Aorta (tissue), 5 donors: ENCODE measurements at places on chromosomes 4 and X. TPM values are rescaled to one million over a fixed set of nuclear protein-coding genes. Genes with fewer than 3 reads are reported as not detected.

GRCh38 chr4:185137233-185137925, 5.7 kb upstream of the SLC25A4 start:
- no peak for DNase-seq

Gene GYPE
- 3.9 TPM for total RNA-seq

- DNase-seq: no peak
Observed at GRCh38 chrX:130110379-130111219, at the start of gene ELF4. Gene ELF4 (minus strand): TSS chrX:130110497. CDS start chrX:130081330, 29,167 bp downstream.

DNA sequence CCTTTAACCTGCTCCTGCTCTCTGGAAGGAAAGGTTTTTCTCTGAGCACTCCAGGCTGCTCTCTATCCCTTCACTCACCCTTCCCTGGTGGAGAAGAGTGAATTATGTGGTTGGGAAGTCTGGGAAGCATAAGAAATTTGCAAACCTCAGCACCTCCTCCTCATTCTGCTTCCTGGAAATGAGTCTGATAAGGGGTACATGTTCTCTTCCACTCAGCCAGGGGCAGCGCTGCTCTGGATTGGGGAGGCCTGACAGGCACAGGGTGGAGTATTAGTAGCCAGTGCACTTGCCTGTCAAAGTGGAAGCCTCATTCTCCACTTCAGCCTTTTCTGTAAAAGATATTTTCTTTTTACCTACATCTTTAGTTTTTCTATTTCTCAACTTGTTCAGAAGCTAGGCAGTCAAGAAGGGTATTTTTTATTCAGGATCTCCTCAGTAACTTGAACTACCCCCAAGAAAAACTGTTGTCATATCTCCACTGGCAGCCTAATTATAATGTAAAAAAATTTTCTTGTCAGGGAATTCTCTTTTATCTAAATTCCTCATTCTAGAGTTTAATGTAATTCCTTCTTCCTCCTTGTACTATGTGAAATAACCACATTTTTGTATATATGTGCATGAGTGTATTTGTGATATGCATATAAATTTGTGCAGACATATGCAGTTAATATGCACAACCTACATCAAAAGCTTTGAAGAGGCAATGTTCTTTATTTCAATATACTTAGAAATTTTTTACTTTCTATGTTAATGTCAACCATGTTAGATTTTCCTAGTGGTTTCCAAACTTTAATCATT, 15.3 kb downstream of the ADAMTS3 start:
- no peak for DNase-seq

Gene NPY2R
- total RNA-seq: 0.09 TPM

Gene PCDH7
- total RNA-seq: 232 TPM

DNA sequence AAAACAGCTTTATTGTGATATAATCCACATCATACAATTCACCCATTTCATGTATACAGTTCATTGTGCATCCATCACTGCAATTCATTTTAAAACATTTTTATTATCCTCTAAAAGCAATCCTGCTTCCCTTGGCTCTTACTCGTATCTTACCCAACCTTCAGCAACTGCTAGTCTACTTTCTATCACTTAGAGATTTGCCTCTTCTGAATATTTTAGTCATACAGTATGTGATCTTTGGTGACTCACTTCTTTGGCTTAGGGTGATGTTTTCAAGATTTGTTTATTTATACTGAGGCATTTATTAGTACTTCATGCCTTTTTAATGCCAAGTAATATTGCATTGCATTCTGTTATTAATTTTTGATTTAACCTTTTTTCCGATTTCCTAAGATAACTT, 15.0 kb upstream of the MSMO1 start:
- no peak for DNase-seq

Gene CRLF2
- total RNA-seq: 0.23 TPM

DNA sequence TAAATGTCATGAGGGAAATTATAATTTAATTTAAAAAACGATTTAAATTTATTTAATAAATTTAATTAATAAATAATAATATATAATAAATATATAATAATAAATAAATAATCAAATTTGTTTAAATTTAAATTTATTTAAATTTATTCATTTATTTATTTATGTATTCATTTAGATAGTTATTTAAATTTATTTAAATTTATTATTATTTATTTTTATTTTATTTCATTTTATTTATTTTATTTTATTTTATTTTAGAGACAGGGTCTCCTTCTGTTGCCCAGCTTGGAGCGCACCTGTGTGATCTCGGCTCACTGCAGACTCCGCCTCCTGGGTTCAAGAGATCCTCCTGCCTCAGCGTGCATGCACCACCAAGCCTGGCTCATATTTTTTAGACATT, 18.4 kb upstream of the PPP2R3B start:
- no peak for DNase-seq

- no peak for DNase-seq
Observed at GRCh38 chrX:41192880-41193279, 107.6 kb downstream of the USP9X start.

Gene LRIT3
- 0.26 TPM for total RNA-seq

GRCh38 chrX:152428120-152428519, 23.0 kb downstream of the GABRA3 start:
- no peak for DNase-seq

Gene MAGEA12
- not detected for total RNA-seq

DNA sequence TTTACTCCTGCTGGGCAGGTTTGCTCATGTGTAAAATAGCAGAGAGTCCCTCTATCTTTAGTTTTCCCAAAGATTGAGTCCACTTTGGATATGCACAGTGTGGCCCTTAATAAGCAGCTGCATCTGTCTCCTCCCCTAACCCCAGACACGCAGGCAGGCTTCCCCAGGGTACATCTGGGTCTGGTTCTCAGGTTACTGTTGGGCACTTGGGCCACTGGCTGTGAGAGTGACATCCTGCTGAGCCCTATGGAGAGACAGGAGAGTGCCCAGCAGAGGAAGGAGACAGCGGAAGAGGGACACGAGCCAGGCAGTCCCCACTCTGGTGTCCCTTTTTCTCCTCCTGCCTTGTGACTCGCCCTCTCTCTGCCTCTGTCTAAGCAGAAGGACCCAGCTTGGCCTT, 16.0 kb downstream of the XK start:
- DNase-seq: no peak

Gene NAT8L
- total RNA-seq: 0.23 TPM

GRCh38 chrX:3191201-3191600, 149.9 kb downstream of the ARSF start:
- no peak for DNase-seq

DNA sequence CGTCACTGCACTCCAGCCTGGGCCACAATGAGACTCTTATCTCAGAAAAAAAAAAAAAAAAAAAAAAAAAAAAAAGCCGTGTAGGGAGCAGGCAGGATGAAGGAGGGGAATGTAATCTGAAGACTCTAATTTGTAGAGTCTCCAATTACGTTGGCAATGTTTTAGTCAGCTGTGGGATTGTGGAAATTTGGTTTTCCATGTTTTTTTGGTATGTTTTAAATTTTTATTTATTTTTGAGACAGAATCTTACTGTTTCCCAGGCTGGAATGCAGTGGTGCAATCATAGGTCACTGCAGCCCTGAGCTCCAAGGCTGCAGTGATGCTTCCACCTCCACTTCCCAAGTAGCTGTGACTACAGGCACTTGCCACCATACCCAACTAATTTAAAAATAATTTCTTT, 56.5 kb downstream of the NSD2 start:
- no peak for DNase-seq

DNA sequence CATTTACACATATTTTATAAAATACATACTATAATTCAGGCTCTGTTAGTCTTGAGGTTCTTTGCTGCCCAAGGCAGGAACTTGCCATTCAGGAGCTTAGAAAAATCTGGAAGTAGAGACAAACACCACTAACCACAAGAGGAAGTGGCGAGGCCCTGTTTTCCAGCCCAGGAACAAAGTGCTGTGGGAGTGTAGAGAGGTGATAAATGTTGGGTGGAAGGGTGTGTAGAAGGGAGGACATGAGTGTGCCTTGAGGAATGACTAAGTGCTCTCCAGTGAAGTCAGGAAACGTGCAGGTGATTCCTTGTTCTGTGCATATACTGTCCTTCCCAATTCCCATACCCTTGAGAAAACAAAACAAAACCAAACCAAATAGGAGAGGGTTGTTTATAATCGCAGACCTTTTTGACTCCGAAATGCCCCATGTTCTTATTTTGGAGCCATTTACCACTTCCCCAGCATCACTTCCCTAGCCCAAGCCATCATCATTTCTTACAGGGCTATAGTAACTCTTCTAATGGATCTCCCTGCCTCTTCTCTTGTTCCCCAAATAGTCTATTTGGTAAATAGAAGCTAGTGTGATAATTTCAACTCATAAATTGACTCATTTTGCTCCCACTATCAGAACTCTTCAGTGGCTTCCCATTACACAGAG, 83.2 kb downstream of the GPAT3 start:
- DNase-seq: no peak

GRCh38 chr4:41792166-41792565, 43.6 kb upstream of the PHOX2B start:
- no peak for DNase-seq

DNA sequence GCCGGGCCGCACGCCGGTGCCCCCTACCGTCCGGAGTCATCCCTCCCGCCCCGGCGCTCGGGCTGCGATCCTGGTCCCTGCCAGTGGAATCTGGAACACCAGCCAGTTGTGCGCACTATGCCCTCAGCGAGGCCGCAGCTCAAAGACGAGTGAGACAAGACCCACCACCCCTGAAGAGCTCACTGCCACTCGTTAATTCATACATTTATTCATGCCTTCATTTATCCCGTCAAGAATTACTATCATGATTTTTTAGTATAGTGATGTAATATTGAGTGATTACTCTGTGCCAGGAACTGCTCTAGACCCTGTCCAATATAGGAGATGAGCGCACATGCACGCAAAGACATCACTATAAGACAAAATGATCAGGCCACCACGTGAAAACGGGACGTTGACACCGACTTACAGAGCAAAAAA, 247 bp upstream of the PPA2 start:
- peak; percentile 91 for DNase-seq

DNA sequence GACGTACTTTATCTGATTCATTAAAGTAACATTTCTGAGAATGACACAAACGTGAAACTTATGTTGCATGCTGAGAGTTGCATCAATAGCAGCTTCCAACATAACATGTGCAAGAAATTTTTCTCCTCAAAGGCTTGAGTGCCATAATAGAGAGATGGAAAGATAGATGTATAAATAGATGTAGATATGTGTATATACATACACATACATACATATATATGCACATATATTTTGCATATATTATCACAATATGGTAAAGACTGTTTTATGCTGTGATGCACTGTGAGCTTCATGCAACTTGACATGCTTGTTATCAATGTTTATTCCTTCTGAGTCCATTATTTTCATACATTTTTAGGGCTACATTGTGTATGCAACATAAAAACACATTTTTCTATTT, 270.6 kb upstream of the GALNTL6 start:
- DNase-seq: no peak

Gene METTL14
- total RNA-seq: 43.6 TPM

Gene PCDH10
- total RNA-seq: 23.0 TPM

- DNase-seq: no peak
Observed at GRCh38 chr4:6909970-6910339, 329 bp downstream of the TBC1D14 start.

GRCh38 chr4:147510962-147511668, 30.2 kb downstream of the EDNRA start:
- no peak for DNase-seq

Gene DDIT4L
- total RNA-seq: 7.0 TPM

DNA sequence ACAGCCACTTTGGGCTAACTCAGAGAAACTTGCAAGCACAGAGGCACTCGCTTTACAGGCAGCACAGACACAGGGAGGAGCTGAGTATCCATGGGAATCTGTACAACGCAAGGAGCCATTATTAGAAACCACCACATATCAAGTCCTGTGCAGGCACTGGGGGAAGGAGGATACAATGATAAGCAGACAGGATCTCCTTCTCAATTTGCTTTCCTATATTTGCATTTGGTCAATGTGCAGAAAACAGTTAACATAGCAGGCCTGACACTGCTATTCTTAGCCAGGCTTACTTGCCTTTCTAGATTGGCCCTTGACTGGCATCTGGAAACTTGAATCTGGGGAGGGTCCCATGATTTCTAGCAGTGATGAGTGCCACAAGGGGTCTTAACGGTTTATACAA, 65.8 kb downstream of the TEC start:
- DNase-seq: no peak
